ENCODE measurements at places on chromosomes 1 and 21.

- DNase-seq = no peak
Measured at GRCh38 chr1:41431490-41432350, 52.8 kb downstream of the EDN2 start.

DNA sequence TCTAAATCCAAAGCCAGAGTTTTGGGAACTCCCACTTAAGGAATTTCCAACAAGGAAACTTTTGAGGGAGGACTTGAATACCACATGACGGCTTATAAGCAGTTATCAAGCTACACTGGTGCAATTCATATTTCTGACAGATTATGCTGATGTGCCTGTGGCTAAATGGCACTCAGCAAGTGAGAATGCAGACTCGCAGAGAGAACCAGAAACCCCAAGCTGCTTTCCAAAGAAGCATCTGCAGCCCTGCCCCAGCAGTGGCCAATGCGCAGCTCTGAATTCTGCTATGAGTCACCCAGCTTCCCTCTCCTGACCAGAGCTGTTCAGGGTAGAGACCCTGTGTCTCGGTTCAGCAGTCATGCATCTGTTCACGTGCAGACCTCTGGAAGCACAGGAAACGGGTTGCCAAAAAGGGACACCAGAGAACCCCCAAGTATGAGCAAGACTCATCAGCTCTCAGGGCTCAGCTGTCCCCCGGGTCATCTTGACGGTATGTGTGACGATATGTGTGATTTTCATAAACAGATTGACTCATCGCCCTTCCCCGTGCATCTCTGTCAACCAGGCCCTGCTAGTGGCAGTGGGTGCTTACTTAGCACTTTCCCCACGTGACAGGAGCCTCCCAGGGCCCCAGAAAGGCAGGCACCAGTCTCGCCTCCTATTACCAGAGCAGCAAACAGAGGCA is 76.3 kb downstream of the ITPKB start:
- DNase-seq = peak; percentile 59

GRCh38 chr1:228455715-228456114 is 31.5 kb upstream of the RNF187 start:
- DNase-seq = no peak

DNA sequence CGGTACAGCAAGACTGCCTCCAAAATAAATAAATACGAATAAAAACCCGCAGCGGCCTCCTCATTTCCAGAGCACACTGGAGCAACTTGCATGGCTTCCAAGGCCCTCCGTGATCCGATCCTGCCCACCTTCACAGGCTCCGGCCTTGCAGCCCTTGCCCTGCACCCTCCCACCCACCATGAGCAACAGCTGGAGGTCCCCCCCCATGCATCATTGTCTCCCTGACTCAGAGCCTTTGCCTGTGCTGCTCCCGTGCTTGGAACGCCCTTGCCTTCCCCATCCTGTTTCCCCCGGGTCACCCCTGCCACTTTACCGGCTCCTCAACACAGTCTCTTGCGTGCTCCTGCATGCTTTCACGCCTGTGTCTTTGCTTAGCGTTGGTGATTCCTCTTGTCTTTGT is 71.0 kb upstream of the ANGPTL1 start:
- DNase-seq = no peak

DNA sequence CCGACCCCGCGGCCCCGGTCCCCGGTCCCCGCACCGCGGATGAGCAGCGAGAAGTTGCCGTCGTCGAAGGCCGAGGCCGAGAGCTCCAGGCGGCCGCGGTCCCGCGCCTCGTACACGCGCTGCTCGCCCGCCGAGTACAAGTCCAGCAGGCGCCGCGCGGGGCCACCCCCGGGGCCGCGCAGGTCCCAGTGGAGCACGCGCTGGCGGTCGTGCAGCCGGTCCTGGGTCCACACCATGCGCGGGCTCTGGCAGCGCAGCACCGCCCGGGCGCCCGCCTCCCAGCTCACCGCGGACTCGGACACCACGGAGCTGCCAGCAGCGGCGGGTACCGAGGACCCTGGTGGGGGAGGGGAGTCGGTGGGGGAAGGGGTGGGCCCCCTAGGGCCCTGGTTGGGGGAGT is 2.9 kb downstream of the MXRA8 start:
- no peak for DNase-seq

DNA sequence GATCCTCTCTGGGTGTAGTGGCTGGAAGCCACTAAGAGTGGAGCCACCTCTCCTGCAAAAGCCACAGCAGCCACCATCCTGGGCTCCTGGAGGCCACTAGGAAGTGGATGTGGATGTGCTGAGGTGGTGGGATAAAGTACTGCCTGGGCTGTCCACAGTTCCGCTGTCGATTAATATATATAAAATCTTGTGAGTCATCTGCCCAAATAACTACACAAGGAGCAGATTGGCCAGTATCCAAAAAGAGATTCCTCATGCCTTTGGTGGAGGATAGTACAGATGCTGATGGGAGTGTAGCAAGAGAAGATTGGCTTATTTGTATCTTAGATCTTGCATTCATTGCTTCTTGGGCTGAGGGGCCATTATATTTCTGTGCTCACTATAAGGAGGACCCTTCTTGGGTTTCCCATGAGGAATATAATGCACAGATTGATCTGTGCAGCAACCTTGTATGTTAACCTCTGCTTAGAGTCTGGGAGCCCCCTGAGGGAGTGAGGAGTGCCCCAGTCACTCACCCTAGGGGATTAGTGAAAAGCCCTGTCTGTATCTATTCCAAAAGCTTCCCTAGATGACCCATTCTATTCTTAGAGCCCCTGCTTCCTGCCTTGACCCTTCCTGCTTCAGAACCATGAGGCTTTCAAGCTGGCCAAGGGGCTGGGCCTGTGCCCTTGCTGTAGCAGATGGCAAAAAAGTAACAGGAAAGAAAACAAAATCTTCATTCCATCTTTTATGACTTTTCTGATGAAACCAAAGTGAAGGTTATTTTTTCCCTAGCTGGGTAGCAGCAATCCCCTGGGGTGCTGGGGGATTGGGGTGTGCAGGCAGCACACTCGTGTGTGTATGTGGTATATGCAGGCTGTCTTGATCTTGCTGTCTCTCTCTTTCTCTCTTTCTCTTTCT is 31.7 kb downstream of the RCSD1 start:
- peak; percentile 25 for DNase-seq

GRCh38 chr21:37043818-37044217 is 29.1 kb downstream of the PIGP start:
- DNase-seq = no peak

DNA sequence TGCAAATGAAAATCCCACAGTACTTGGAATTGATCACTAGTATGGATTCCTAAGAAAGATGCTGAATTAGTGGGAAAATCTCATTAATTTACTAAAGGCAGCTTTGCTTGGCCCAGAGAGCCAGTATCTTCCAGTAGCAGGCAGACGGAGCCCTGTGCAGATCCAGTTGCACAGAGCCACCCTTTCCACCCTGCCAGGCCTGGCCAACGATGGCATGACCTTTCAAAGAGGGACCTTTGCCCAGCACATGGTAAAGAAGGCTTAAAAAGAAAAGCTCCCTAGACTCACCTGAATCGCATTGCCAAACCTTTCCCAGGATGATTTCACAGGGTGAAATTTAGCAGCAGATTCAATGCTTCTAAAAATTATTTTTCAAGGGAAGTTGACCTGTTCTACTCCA is 170.5 kb upstream of the CAMK1G start:
- no peak for DNase-seq

GRCh38 chr21:46437511-46437910 is 21.2 kb upstream of the DIP2A start:
- no peak for DNase-seq

GRCh38 chr21:32340863-32341848 is 42.5 kb downstream of the MRAP start:
- no peak for DNase-seq

- DNase-seq = no peak
Measured at GRCh38 chr1:212315907-212316306, 30.7 kb downstream of the PPP2R5A start.

DNA sequence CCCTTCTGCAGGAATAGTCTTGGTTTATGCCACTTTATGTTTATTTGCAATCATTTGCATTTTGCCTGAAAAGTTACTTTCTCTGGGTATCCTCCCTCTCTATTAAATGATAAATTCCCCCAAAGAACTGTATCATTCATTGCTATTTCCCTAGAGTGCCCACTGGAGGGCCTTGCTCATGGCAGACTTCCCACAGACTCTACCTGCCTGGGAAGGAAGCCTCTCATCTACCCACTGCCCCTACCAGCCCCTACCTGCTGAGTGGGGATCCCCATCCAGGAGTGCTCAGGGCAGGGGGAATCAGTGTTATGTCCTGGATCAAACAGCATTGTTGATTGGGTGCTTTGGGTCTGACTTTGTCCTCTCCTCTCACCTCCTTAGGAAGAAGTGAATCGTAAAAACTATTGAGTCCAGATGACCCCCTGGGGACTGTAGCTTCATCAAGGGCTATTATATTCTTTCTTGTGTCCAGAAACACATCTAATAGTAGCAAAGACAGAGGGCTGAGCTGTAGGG is 6.8 kb upstream of the LRRN2 start:
- DNase-seq = no peak

- no peak for DNase-seq
Measured at GRCh38 chr1:160702100-160702499, 9.5 kb downstream of the CD48 start.

GRCh38 chr1:219271818-219272535 is 98.3 kb downstream of the LYPLAL1 start:
- no peak for DNase-seq

GRCh38 chr1:77473690-77474089 is 191.9 kb downstream of the AK5 start:
- DNase-seq = peak; percentile 53

DNA sequence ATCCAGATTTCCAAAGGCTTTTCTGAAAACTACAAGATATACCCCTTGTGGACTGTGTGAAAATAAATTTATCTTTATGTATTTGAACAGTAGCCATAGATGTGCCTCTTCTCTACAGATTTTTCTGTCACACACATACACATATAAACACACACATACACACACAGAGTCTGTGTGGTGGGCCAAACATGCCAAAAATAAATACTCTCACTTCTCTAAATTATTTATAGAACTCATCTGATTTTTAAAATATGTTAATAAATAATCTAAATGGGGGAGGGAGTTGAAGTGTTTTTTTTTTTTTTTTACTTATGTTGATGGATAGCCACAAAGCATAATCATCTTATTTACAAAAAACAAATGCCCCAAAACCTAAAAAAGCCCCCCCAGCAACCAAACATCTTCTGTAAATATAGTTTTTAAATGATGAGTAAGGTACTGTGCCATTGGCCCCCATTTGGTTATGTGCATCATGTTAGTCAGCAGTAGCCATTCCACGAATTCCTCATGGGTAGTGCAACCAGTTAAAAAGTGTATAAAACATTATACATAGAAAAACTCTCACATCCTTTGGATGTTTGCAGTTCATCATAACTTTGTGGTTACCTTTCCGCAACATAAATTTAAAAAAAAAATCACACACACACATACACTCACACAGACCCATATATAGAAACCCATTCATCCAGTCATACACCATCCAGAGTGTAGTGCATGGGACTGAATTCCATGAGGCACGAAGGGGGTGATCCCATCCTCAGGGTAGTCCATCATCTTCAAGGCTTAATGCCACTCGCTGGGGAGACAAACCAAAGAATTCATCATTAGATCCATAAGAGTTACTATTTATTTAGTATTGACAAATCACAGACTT is 8.2 kb upstream of the MAGOH start:
- no peak for DNase-seq

All from T1000 (cell line).